T-helper 22 cell (primary cell): ENCODE measurements at places on chromosomes 7 and 10.

DNA sequence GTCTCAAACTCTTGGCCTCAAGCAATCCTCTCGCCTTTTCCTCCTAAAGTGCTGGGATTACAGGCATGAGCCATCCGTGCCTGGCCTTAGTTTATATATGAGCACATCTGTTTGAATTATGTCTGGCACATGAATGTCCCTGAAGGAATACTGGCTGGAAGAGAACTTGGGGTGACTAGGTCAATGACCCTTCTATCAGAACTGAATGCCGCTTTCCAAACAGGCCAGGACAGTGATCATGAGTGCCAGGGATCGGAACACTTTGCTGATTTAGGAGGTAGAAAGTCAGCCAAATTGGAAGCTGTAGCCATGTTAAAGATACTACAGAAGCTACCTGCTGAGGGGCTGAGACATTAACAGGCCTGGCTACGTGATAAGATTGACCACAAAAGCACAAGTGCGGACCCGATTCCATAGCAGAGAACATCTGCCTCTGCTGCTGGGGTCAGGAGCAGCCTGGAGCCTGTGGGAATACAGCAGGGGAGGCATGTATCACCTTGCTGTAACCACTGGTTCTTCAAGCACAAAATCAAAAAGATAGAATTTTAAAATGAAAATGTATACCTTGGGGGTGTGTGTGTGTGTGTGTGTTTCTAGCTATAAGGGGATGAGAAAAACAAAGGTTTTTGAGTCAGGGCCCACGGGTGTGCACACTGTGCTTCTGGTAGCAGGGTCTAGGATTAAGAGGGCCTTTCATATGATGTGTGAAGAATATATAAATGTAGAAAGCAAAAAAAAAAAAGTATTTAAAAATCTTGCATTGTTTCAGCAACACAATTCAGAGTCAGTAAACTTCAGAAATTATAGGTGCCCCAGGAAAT is 293.7 kb downstream of the BBS9 start:
- no peak for DNase-seq

DNA sequence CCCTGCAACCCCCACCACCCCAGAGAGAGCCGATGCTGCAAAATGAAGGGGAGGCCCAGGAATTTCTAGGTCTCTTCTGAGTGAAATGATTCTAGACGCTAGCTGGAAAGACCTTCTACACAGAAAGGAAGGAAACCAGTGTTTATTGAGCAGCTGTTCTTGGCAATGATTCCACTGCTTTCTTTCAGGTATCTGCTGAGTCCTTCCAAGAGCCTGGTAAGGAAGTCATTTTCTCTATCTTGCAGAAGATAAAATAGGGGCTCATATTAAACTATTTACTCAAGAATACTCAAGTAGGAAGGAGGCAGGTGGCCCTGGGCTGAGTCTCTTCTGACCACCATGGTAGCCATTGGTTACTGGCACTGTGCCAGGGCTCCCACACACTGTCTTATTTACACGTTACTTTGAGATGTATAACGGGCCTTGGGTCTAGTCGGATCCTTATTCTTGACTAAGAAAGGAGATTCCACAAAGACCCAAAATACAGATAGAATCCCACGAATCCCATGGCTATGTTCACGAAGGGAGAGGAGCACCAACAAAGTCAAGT is 112.1 kb downstream of the GALNT11 start:
- no peak for DNase-seq

GRCh38 chr7:2272031-2272430 is 30.0 kb downstream of the NUDT1 start:
- no peak for DNase-seq

- DNase-seq: no peak
These were observed at the start of gene GBX1 for GRCh38 chr7:151167197-151167961. Gene GBX1, minus strand, starts transcription at chr7:151167694. Its CDS starts 146 bp downstream, at chr7:151167548.

GRCh38 chr7:80488851-80489370 is 23.0 kb downstream of the GNAT3 start:
- no peak for DNase-seq

GRCh38 chr7:127375631-127376030 is 16.9 kb downstream of the ZNF800 start:
- no peak for DNase-seq

DNA sequence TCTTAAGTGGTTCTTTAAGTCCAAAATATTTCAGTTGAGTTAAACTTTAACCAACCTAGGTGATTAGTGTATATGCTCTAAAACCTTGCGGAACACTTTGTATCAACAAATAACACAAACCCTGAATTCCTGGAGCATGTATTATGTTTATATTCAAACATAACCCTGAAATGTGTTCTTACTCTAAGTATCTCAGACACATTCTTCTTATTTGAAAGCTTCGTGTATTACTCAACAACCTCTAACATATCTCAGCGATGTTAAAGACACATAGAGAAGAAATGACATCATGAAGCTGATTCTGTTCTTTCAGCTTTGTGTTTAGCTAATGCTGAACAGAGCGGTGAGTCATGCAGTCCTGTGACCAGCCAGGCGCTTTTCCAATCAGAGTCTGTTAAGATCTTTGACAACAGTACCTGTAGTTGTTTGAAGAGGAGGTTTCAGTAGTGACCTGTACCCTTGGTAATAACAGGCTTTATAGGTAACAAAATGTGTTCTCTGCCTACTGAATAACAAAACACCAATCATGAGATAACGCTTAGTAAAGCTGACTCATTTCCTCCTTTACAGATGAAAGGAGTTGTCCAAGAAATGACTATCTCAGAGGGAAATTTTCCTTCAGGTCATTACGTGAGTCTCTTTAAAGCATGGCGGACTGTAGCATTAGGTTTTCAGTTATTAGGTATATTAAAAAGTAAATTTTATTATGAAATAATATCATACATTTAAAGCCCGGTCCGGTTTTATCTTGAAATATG is 67.3 kb upstream of the KLF6 start:
- DNase-seq: peak; percentile 80

- DNase-seq: no peak
These were observed 28.5 kb upstream of the NKX6-2 start for GRCh38 chr10:132814469-132814856.
